Activated CD4-positive, alpha-beta T cell treated with anti-CD3 and anti-CD28 coated beads, Interleukin-2, Interleukin-4, amounts not matched to agents 100 ng/mL and 50 ng/mL, durations not matched to agents 16 hours and 8 hours (primary cell): ENCODE measurements at places on chromosomes 5 and 9.

DNA sequence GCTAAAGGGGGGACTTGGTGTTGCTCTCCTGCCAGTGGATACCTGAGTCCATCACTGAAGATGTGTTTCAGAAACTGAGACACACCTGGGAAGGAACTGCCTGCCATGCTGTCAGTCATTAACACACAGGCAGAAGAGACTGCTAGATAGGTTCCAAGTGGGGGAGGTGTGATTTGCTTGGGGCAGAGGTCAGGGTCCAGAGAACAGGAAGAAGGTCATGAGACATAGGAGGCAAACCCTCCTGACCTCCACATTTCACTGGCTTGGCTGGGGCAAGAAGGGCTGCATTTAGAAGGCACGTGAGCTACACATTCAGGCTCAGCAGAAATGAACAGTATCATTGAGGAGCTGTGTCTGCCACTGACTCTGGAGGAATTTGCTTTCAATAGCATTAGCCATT lies 215.8 kb downstream of the HSPA4 start:
- no peak for DNase-seq

DNA sequence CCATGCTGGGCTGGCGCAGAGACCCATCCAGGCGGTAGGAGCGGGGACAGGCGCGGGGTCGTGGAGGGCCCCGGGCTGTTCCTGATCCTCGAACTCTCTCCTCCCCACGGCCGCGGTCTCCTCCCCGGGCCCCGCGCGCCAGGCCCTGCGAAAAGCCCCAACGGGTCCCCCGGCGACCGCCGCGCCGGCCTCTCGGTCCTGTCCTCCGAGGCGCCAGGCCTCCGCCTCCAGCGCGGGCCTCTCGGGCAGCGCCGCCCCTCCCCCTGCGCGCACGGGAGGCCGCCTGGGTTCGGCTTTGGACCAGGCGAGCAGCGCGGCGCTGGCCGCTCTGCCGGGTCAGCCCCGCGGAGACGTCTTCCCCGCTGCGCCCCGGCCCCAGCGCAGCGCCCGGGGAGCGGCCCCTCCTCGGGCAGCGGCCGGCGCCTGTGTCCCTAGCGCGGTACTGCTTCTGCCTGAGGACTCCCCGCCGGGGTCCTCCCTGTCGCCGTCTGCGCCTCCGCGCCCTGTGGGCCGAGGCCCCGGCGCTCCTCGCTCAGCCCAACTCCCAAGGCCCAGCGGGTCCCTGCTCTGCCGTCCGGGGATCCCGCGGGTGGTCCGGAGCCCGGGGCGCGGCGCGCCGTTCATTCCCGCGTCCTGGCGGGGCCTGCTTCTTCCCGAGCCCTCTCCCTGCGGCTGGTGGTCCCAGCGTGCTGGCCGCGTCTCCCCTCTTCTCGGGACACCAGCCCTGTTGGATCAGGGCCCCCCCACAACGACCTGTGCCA lies 13.4 kb downstream of the COL23A1 start:
- DNase-seq = no peak

DNA sequence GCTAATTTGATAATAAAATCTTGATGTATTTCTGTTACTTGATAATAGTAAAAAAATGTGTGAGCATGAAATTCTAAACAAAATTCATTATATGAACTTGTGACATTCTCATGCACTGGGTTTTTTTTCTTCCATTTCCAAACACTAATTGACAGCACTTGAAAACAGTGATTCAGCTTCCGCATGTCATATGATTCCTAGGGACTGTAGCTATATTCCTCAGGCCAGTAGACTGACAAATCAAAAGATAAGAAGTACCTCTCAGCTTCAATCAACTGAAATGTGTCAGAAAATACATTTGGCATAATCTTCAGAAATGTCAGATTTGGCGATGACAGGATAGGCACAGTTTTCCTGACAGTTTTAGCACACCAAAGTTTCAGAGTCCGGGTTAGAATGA lies 52.5 kb downstream of the EFNA5 start:
- DNase-seq = no peak

DNA sequence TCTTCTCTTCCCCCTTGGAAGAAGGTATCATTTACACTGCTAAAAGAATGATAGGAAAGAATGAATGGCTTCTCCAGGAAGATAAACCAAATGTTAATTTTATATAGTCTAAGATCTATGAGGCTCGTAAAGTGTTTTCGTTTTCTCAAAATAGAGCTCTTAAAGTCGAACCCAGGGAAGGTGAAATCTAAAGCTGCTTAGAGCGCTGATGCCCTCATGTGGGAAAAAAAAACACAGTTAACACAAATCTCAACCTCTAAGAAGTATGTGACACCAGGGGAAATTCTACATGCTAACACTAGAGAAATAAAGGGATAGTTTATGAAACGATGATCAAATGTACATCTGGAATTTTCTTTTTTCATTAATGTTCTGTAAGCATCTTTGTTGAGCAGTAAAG lies 257.9 kb downstream of the RASEF start:
- no peak for DNase-seq

GRCh38 chr9:36517131-36517530 lies 55.6 kb upstream of the MELK start:
- DNase-seq = no peak

DNA sequence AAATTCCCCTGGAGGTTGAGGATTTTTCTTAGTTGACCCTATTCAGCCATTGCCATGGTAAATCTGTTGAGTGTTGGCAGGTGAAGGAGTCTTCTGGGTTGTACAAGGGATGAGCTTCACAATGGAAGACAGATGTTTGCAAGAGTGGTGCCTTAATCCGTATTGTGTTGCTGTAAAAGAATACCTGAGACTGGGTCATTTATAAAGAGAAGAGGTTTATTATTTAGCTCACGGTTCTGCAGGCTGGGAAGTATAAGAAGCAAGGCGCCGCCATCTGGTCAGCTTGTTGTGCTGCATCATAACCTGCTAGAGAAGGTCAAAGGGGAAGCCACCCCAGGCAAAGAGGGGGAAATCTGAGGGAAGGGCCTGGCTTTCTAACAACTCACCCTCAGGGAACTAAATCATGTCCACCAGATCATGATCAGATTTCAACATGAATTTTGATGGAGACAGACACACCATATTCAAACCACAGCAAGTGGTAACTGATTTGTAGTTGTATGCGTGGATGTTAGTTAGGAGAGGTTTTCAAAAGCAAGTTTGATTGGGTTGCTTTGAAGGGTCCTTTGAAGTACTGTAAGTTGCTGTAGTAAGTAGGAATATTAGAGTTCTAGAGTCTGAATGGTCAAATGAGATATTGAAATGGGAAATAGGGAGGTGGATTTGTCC lies 2.5 kb downstream of the TNPO1 start:
- DNase-seq = peak; percentile 50

DNA sequence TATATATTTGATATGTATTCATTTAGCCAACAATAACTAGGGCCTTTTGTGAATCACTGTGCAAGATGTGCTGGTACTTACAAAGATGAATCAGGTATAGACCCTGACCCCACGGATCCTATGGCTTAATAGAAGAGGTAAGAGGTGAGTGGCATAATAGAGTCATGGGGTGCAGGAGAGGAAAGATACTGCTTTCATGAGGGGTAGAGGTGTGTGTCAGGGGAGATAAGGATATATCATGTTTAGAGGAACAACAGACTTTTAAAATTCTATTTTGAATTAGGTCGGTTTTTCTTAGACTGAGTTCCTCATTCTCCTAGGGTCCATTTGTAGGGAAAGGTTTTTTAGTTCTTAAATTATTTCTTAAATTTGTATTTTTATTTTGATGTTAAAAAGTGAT lies 27.8 kb downstream of the ZCCHC7 start:
- DNase-seq = no peak

DNA sequence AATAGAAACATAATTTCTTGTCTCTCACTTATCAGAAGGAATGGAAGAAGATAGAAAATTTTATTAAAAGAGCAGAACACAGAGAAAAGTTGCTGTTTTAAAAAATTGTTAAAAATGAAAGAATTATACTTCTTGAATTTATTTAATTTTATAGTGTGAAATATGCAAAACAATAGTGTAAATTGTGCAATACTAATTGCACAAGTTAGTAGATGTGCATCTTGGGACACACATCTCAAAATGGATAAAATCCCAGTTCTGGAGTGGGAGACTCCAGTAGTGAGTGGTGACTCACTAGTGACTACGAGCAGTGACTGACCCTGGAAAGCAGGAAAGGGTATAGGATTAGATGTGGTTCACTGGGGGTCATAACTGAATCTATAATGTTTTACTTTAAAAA lies 223.2 kb downstream of the MSX2 start:
- no peak for DNase-seq

DNA sequence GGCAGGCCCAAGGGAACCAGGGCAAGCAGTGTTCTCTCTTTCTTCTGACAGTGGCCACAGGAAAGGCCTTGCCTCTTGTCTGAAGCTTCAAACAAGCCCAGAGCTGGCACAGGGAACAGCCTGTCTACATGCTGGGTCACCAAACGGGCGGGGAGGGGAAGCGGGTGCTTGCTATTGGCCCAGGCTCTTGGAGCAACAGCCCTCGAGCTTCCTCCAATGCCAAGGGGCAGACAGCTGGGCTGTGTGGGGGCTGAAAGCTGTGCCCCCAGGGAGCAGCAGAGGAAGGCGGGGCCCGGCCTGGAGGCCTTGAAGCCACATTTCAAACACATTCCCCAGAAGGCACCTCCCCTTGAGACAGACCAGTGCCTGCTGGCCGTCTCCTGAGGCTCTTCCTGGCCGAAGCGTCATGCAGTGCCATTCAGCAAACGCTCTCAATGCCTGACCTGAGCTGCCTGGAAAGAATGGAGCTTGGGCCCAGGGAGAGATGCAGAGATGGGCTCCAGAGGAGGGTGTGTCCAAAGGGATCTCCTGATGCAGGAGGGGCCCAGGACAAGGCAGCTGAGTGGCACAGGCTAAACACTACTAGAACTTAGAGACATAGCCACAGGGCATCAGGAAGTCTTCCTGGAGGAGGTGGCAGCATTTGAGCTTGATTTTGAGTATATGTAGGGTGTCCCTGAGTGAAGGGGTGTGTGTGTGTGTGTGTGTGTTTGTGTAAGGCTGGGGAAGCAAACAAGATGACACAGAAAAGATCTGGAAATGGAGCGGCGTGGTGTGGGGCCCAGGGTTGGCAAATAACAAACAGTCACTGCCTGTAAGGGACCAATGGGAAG lies 2.5 kb downstream of the FIBCD1 start:
- DNase-seq = no peak

DNA sequence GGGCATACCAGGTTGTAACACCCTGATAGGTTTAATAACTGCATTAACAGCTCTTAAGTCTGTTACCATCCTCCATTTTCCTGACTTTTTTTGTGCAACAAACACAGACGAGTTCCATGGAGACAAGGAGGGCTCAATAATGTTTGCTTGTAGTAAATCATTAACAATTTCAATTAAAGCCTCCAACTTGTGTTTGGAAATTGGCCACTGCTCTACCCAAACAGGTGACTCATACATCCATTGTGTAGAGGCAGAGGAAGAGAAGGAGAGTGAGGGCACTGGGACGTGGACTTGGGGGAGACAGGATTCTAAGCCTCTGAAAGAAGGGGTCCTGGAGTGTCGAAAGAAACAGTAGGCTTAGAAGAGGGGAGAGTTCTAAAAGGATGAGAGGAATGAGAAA lies 213.6 kb upstream of the KCNN2 start:
- no peak for DNase-seq

DNA sequence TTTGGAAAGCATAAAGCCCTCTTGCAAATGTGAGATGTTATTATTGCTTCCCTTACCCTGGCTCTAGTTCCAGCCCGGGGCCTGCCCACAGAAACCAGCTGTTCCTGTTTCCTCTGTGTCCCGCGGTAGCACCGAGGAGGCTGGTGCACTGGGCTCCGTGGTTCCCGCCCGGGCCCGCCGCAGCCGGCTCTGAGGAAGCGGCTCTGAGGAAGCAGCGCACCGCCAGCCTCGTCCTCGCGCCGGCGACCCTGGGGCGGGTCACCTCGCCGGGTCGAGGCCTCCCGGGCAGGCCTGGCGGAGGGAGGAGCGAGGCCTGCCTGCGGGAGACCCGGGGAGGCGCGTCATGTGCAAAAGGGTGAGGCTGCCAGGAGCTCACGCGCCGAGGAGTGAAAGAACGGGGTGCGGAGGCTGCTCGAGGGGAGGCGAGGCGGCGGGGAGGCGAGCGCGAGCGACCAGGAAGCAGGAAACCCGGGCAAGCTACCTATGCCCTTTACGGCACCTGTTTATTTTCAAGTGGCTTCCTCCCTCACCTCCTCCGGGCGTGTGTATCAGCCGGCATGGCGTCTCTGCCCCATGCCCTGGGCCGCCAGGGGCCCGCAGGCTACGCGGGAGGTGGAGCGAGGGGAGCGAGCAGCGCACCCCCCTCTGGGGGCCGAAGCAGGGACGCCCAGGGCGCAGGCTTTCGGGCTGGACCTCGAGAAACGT lies 61.3 kb upstream of the MEGF10 start:
- peak; percentile 27 for DNase-seq

- no peak for DNase-seq
Observed at GRCh38 chr5:32339198-32339597, 26.5 kb upstream of the MTMR12 start.

GRCh38 chr5:135179308-135179980 lies 145.4 kb upstream of the PITX1 start:
- no peak for DNase-seq

DNA sequence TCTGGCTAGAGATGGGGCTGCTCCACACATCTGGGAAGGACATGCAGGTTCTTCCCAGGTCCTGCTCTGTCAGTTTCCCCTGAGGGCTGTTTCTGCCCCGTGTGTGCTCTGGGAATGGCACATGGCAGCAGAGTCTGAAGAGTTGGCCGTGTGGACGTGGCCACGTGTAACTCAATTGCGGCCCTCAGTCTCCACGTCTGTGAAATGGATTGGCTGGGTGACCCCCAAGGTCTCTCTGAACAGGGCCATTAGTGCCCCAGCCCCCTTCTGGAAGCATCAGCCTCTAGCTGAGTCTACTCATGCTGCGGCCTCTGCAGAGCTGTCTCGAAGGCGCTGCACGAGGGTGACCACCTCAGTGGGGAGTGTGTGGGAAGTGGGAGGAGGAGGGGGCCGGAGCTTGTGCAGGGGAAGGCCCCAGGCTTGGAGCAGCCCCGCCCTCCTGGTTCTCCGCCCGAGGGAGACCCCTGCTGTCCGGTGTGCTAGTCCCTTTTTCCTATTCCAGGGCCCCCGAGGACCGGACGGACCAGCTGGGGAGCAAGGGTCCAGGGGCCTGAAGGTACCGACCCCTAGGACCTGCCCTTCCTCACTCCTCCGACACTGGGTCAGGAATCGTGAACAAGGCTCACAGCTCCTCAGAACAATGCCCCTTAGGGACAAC lies 58.9 kb upstream of the ORM1 start:
- DNase-seq = no peak

GRCh38 chr5:132753135-132753987 lies 6.1 kb downstream of the CCNI2 start:
- no peak for DNase-seq

DNA sequence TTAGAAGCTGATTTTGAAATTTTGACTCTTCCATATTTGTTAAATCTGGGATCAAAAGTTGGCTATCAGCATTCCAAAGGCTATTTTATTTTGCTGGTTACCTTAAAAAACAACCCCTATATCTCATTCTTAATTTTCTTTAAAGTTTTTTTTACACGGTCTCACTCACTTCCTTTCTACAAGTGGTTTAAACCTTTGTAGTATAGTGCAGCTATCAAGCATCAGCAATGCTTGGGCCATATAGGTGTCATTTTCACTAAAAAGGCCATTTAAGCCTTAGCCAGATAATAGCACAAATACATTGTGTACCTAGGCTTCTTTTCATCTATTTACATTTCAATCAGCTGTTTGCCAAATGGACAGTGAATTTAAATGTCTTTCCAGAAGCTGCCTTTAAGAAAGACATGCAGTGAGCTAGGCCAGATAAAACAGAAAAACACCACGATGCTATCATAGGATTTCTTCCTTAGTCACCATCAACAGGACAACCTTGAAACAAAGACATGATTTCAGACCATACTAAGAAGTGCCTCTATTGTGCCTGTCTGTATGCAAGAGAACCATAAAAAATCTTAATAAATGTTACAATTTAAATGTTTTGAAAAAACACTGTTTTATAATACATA lies 104.2 kb downstream of the RAPGEF6 start:
- DNase-seq = no peak
